ENCODE measurements at places on chromosomes 6 and 20. TPM values are rescaled to one million over a fixed set of nuclear protein-coding genes. Genes with fewer than 3 reads are reported as not detected.

DNA sequence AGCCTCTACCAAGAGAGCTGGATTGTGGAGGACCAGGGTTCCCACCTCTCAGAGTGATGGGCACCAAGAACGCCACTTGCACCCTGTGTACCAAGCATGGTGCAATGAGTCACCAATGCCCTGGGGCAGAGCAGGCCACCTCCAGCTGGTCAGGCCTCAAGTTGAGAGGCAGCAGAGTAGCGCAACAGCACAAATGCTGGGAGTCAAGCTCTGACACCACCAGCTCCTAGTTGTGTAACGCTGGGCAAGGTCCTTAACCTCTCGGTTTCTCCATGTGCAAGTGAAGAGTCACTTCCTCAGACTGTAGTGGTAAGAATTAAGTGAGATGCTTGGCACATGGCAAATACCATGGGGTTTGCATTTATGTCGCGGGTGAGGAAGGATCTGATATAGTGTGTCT is 25.6 kb downstream of the GFOD1 start:
- no peak for DNase-seq
- H3K4me1 ChIP-seq: peaks cover 69% of the 10 kb centered on the region
- H3K4me3 ChIP-seq: no peak overlapping the region
- no peak overlapping the region for H3K27ac ChIP-seq

Gene TRMT11
- total RNA-seq: 9.8 TPM

DNA sequence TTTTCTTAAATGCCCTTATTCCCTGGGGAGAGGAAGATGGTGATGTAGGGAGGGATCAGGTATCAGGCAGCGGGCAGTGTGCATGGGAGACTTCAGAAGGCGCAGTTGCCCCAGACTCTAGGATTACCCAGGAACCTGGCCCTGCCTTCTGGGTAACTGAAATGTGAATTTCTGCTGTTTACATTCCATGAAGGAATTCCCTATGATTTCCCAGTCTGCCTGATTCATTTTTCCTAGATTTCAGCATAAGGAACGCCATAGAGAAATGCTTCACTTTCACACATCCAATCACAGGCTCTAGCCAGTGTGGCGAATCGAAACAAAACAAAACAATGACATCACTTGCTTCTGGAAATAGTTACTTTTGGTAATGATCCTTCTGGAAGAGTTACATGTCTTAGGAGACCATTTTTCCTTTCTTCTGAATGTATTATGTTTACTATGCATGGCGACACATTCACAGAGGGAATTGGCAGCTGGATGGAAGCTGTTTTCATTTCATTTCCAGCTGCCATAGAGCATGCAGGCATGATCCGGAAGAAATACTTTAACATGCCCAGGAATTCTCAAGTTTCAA is 33.3 kb downstream of the LRP11 start:
- no peak overlapping the region for H3K4me3 ChIP-seq
- no peaks in the 10 kb centered on the region for H3K36me3 ChIP-seq
- no peak overlapping the region for H3K27ac ChIP-seq
- H3K4me1 ChIP-seq: no peaks in the 10 kb centered on the region
- no peak for DNase-seq

- no peak overlapping the region for H3K27ac ChIP-seq
- H3K4me3 ChIP-seq: no peak overlapping the region
- no peaks in the 10 kb centered on the region for H3K36me3 ChIP-seq
These were observed 37.9 kb upstream of the MAS1 start for GRCh38 chr6:159852877-159853276.

Gene CLVS2
- 0.19 TPM for total RNA-seq

DNA sequence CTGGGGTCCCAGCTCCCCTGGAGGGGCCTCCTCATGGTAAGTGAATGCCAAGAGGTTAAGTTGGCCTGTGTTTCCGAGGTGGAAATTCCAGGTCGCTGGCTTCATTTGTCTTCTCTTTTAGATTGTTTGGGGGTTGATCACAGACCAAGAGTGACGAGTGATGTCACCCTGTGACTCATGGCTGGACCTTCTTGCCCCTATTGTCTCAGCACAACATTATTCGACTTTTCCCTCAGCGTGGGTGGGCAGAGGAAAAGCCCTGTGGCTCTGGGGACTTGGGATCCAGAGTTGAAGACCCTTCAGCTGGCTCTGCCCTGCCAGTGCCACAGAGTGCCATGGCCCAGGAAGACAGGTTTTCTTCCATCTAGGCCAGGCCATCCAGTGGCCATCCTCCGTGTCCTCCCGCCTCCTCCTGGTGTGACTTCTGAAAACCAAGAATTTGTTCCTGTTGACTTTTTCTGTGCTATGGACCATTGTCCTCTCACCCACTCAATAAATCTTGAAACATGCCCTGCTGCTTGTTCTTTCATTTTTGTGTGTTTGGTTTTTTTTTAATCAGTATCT is 15.4 kb upstream of the SNHG17 start:
- no peak overlapping the region for H3K4me3 ChIP-seq
- peak overlapping the region; percentile 85 for H3K27ac ChIP-seq
- DNase-seq: no peak
- peaks cover 3% of the 10 kb centered on the region for H3K4me1 ChIP-seq
- no peaks in the 10 kb centered on the region for H3K27me3 ChIP-seq
- no peaks in the 10 kb centered on the region for H3K36me3 ChIP-seq

Gene TMEM74B
- total RNA-seq: 1.9 TPM

Gene NT5E
- 8.4 TPM for total RNA-seq

Gene PPP1R14C
- 100 TPM for total RNA-seq

- peaks cover 43% of the 10 kb centered on the region for H3K4me1 ChIP-seq
- peak; percentile 12 for DNase-seq
- H3K36me3 ChIP-seq: no peaks in the 10 kb centered on the region
- H3K4me3 ChIP-seq: peak overlapping the region; percentile 85
These were observed 744 bp downstream of the STAU1 start for GRCh38 chr20:49187330-49187850.

Gene FOXS1
- 2.2 TPM for total RNA-seq

Gene ENPP3
- total RNA-seq: 0.15 TPM

Gene BPIFB2
- not detected for total RNA-seq
